Skeletal muscle tissue (tissue), 5 donors: ENCODE measurements at places on chromosomes 4 and X. TPM values are rescaled to one million over a fixed set of nuclear protein-coding genes. Genes with fewer than 3 reads are reported as not detected.

SFRP2 gene
- total RNA-seq = 14.6 TPM

EMCN gene
- total RNA-seq = 10.4 TPM

C4orf36 gene
- total RNA-seq = not detected

MCF2 gene
- 0.52 TPM for total RNA-seq

FABP2 gene
- not detected for total RNA-seq

RHOXF2 gene
- total RNA-seq = not detected

KIT gene
- total RNA-seq = 11.5 TPM
